ENCODE measurements at places on chromosomes 11 and 22.

DNA sequence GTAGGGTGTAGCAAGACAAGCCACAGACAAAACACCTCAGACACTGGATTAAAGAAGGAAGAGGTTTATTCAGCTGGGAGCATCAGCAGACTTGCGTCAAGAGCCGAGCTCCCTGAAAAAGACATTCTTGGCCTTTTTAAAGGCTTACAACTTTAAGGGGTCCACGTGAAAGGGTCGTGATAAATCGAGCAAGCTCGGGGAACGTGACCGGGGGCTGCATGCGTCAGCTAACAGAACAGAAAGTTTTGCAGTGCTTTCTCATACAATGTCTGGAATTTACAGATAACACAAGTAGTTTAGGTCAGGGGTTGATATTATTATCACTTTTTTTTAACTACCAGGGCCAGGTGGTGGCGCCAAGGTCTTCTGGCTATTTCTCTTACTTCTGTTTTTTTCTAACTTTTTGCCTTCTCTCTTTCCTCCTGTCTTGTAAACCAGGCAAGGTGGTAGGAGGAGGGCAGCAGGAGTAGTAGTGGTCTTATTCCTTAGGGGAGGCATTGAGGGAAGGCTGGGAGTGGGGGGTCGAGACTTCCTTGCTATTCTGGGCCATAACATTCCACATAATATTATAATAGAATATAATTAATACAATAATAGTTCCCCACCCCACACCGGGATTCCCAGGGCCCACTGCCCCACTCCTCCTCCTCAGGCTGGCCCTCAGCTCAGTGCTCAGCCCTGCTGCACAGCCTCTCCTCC lies 587 bp upstream of the ALDH3B1 start:
- DNase-seq, result no peak

GRCh38 chr11:78840623-78841022 lies 266.0 kb upstream of the NARS2 start:
- no peak for DNase-seq

- no peak for DNase-seq
Observed at GRCh38 chr22:23109079-23109347, 32.8 kb downstream of the RSPH14 start.

DNA sequence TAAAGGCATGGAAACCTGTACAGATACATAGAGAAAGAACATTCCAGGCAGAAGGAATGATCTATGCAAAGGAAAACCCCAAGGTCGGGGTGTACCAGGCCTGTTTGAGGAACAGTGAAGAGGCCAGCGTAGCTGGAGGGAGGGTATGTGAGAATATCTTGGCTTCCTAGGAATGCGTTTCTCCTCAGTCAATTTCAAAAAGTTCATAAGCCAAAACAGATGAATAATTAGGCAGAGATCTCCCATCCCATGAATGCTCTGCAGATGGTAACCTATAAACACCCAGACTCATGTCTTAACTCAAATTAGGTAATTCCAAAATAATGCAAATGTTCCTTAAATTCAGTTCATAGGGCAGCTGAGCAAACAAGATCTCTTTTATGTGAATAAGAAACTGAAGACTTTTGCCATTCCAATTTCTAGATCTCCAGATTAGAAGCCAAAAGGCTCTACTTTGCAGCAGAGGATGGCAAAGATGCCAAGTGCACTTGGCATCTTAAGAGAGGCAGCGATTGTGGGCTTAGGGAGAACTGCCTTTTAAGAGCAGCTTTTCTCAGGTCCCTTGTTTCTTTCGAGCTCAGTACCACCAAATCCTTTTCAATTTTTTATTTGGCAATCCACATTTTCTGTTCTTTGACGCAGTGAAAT lies 13.2 kb downstream of the FAM118B start:
- DNase-seq, result no peak

- no peak for DNase-seq
Observed at GRCh38 chr11:102438311-102439062, 14.1 kb downstream of the TMEM123 start.

- DNase-seq, result no peak
Observed at GRCh38 chr11:13036235-13036634, 27.1 kb downstream of the RASSF10 start.

DNA sequence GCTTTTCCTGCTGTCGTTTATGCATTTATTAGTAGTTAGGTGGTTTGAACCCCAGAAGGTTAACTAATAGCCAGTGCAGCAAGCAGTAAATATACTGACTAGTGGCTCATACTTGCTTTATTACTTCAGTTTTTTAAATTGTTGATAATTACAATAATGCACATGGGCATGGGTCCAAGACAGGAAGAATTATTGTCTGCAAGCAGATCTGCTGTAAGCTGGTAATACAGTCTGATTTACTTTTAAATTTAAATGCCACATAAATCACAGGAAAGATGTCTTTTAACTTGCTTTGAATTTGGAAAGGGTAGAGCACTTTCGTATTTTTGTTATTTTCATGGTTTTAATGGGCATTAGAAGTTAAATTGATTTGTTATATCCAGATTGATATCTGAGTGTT lies 27.1 kb downstream of the APLP2 start:
- DNase-seq, result no peak

- no peak for DNase-seq
Observed at GRCh38 chr11:117885777-117886176, 9.3 kb upstream of the FXYD6 start.

- no peak for DNase-seq
Observed at GRCh38 chr11:8032122-8032521, 45.0 kb downstream of the EIF3F start.

GRCh38 chr11:67345920-67346819 lies 7.2 kb downstream of the POLD4 start:
- DNase-seq, result no peak

GRCh38 chr11:93505703-93506102 lies 37.5 kb downstream of the SMCO4 start:
- DNase-seq, result no peak

GRCh38 chr22:37559521-37559900 lies 769 bp upstream of the CDC42EP1 start:
- DNase-seq, result no peak

- DNase-seq, result no peak
Observed at GRCh38 chr11:130407978-130408377, 20.4 kb downstream of the ADAMTS8 start.

DNA sequence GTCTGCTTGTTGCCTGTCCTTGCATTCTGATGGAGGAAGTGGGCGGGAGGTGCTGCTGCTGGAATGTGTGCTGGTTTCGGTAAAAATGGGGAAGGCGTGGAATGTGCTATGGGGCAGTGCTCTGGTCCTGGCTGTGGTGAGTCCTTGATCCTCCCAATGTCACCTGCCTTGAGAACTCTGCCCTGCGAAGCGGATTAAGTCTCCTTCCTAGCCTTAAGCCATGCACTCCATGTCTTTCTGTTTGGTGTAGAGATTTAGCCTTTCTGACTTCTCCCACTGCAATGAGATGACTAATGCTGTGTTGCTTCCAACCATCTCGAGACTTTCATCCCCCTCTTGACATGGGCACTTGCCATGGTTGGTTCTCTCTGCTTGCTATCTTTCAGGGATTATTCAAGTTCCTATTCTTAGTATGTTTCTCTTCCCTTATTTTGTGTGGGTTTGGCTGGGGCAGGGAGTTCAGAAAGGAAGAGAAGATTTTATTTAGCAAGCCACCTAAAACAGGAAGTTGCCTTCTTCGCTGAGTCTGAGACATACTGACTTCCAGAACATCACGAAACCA lies 687.9 kb downstream of the NTM start:
- DNase-seq, result no peak

DNA sequence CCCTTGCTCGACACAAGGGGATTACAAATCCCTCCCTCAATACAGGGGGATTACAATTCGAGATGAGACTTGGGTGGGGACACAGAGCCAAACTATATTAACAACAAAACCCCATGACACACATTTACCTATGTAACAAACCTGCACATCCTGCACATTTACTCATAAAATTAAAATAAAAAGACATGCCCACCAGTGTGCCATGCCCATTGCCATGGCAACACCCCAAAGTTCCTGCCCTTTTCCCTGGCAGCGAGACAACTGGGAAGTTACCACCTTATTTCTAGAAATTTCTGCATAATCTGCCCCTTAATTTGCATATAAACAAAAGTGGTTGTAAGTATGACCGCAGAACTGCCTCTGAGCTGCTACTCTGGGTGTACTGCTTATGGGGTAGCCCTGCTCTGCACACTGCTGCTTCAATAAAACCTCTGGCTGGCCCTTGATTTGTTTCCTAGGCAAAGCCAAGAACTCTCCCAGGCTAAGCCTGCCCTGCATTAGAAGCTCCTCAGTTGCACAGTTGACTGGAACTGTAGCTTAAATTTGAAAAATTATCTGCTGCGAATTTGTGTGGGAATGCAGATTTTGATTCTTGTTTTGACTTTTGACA lies 8.6 kb upstream of the INCENP start:
- DNase-seq, result no peak

DNA sequence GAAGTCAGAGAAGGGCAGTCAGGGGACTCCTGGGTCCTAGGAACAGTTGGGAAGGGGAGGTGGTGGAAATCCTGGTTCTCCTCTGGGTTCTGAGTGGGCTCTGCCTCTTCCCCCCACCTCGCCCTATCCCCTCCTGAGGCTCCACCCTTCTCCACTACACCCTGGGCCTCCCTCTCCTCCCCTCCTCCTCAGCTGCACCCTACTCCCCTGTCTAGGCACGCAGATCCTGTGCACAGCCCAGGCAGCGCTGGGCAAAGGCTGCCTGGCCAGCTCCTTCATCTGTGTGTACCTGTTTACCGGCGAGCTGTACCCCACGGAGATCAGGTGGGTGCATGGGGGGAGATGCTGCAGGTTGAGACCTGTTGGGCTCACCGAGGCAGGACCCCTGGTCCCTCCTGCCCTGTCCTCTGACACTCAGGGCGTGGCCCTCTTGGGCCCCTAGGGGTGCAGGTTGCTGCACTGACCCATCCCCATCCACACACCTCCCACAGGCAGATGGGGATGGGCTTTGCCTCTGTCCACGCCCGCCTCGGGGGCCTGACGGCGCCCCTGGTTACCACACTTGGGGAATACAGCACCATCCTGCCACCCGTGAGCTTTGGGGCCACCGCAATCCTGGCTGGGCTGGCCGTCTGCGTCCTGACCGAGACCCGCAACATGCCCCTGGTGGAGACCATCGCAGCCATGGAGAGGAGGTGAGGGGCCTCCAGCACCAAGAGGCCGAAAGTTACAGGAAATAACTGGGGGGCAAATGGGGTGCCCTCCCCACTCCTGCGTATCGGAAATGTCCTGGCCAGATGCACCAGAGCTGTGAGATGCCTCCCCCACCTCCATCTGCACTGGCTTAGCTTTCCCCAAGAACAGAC lies 25.3 kb upstream of the POLA2 start:
- no peak for DNase-seq

DNA sequence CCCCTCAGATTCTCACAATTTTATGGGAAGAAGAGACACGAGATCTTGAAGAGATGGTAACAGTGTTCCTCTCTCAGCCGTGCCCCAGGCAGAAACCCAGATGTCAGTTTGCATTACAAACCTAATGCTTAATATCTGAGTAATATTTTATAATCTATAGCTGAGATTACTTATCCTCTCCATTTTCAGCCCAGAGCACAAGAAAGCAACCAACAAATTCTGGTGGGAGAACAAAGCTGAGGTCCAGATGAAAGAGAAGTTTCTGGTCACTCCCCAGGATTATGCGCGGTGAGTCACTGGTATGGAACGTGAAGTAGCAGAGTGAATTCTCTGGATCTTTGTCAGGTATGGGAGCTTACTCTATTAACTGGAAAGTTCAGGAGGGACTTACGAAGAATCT lies 884 bp downstream of the CENATAC start:
- DNase-seq, result no peak

GRCh38 chr22:45876136-45877035 lies 100.6 kb downstream of the WNT7B start:
- DNase-seq, result no peak

DNA sequence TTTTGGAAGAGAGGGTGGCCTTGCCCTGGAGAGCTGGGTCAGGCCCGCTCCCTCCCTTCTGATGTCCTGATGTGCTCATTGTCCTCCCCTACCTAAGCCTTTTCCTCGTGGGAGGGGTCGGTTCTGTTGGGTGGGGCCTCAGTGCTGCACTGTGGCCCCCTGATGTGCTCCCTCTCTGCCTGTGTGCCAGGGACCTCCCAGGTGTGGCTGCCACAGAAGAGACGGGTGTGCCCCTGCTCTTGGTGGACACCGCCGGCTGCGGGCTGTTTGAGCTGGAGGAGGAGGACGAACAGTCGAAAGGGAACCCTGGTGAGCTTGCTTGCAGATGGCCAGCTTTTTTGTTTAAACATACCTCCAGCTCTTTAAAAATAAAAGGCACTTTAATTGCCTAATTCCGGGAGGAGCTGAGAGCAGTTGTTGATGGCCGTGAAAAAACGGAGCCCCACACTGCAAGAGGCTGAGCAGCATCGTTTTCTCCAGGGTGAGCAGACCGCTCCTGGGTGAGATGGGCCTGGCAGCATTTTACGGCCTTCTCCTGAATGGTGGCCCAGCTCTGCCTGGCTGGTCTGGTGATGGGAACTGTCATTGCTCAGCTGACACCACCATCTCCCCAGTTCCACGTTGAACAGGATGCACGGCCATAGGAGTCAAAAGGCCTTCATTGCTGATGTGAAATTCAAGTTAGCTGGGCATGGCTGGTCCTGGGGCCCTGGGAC lies 30.1 kb downstream of the IGHMBP2 start:
- DNase-seq, result no peak

DNA sequence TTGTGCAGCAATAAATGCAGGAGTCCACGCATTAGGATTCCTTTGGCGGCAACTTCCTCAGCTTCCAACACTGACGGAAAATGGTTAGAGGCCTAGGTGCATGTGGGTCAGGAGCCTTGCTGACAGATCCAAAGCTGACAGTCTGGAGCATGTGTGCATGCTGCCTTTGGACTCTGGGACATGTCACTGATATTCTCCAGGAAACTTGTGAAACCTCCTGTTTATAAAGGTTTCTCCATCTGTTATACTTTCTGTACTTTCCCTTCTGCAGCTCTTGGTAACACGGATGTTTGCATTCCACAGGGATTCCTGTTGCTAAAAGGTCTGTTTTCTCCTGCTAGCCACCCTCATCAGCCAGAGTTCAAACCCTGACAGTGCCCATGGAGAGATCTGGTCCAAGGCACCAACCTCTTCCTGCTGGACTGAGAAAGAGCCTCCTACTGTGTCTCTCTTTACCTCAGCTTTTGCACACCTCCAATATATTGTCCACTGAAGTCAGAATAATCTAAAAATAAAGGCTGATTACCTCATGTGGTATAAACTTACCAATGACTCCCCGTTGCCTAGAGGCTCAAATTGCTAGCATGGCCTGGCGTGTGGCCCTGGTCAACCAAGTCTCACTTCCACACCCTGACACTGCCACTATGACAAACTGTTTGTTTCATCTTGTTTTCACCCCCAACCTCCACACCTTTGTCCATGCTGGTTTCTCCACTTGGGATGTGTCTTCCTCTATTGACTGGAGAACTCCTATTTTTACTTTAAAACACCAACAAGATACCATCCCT lies 31.1 kb upstream of the LYVE1 start:
- no peak for DNase-seq

GRCh38 chr11:73929388-73929787 lies 21.4 kb upstream of the DNAJB13 start:
- DNase-seq, result no peak

DNA sequence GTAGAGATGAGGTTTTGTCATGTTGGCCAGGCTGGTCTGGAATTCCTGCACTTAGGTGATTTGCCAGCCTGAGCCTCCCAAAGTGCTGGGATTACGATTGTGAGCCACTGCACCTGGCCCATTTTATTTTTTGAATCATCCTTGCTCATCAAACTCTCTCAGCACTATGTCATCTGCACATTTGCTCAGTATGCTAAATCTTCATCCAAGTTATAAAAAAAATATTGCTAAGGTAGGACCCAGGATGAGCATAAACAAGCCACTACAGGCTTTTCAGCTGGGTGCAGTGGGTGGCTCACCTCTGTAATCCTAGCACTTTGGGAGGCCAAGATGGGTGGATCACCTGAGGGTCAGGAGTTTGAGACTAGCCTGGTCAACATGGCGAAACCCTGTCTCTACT lies 510.1 kb upstream of the LARGE1 start:
- no peak for DNase-seq

- no peak for DNase-seq
Observed at GRCh38 chr11:83681031-83681781, 395.0 kb upstream of the CCDC90B start.
